CD4-positive, alpha-beta T cell treated with Interleukin-21 for 1 hour (primary cell): ENCODE measurements at places on chromosomes 7 and 10.

GRCh38 chr10:69845574-69846292, 44.0 kb downstream of the COL13A1 start:
- no peak for DNase-seq

DNA sequence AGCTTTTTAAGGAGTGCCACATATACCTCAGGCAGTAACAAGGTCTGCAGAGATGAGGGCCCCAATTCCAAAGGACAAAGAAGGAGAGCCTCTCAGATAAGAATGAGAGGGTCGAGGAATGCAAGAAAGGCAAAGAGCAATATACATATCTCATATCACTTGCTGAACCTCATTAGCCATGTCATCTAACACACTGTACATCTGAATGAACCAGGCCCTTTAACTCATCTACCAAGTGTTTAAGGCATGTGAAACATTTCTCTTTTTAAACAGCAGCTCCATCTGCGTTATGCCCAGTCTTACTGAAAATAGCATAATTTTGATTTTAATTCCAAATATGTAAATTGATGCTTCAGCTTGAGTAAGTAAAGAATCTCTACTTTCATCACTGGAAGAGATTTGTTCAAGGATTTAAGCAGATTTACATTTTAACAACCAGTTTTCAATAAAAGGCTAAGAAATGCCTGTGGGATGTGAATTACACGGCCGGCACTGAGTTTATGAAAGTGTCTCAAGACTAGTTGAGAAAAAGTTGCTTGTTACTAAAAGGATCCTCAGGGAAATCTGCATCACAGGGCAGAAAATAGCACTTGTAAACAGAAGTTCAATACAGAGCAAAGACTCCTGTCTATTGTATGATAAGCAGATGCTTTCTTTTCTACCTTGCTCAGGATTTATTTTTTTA, 123.8 kb upstream of the SLC26A5 start:
- no peak for DNase-seq

GRCh38 chr7:95056107-95056739, 148.8 kb downstream of the PPP1R9A start:
- DNase-seq, result no peak

DNA sequence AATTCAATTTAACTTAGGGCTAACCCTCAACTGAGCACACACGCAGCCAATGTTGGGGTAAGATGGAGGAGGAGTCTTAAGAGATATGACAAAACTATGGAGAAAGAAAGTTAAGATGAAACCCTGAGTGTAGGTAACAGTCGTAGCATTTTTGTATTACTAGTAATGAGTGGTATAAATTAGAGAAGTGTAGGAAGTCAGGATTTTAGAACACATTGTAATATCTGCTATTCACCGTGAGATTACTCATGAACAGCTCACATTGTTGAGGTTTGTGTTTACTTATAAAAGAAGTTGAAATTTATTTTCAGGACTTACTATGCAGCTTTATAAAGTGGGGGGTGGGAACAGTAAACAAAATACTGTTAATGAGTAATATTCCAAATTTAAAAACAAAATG, 107.2 kb downstream of the ARHGAP21 start:
- no peak for DNase-seq

DNA sequence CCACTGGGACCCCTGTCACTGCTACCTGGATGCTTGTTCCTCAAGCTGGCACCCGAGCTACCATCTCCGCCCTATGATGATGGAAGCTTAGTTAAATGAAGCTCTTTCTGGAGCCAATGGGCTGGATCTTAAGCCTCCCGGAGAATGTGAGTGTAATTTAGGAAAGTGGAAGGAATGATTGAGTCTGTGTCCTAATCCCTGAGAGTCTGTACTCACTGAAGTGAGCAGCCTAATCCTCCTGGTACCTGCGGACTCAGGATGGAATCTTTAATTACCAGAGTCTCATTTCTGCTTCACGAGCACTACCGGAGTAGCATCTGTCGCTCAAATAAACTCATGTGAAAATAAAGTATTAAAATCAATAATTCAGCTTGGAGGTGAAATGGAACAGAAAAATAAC, 255.5 kb downstream of the WDR37 start:
- no peak for DNase-seq
